ENCODE measurements at places on chromosomes 13 and 19.

DNA sequence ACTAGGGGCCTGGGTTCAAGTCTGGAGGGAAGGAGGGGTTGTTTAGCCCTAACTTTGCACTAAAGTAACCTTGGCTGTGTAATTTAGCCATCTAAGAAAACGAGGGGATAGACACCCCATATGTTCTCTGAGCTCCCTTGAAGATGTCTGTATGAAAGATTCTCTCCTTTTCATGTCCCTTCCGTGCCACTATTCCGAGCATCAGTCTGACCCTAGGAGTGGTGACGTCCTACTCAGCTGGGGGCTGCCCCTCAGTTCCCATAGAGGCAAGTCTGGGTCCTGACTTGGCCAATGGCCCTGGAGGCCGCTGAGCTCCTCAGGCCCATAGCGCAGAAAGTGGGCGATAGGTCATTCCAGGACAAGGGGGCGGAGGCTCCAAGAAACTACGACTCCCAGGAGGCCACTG is 790 bp upstream of the WDFY2 start:
- no peak for DNase-seq

DNA sequence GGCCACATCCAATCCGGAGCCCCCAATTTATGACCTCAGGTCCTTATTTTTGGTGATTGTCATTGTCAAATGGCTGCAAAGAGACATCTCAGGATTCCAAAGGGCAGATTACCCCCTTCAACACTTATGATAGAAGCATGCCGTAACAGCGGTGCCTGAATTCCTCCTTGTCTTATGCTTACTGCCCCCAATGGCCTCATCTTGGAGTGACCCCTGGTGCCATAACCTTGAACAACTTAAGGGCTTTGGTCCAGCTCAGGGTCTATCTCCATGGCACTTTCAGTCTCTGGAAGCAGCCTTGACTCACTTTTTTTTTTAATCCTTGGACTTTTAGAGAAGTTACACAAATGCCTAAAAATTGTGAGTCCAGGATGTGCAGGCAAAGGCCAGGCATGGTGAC is 171.6 kb upstream of the ZNF507 start:
- DNase-seq = no peak

GRCh38 chr13:93559718-93560117 is 333.1 kb downstream of the GPC6 start:
- no peak for DNase-seq

DNA sequence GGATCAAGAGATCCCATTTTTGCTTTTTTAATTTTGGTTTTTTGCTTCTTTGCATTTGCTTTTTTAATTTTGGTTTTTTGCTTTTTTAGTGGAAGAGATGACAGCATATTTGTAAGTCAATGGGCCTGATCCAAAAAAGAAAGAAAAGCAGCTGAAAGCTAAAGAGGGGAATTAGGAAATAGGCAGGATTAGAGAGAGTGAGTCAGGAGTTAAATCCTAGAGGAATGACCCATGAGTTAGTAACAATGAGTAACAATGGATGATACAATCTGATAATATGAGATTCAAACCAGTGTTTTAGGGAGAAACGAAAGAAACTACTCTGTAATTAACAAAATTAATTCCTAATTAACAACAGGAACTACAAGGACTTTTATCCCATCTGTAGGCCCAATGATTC is 111.2 kb upstream of the SGCG start:
- DNase-seq = no peak

All from natural killer cell (primary cell).